Left colon (tissue), 2 donors: ENCODE measurements at places on chromosomes 11 and 22.

- no peak for DNase-seq
Measured at GRCh38 chr11:13378316-13378715, 84.7 kb downstream of the BTBD10 start.

- DNase-seq = no peak
Measured at GRCh38 chr11:29129844-29130243, 887.0 kb downstream of the KCNA4 start.

GRCh38 chr11:44596525-44597276 is 31.2 kb downstream of the CD82 start:
- no peak for DNase-seq

DNA sequence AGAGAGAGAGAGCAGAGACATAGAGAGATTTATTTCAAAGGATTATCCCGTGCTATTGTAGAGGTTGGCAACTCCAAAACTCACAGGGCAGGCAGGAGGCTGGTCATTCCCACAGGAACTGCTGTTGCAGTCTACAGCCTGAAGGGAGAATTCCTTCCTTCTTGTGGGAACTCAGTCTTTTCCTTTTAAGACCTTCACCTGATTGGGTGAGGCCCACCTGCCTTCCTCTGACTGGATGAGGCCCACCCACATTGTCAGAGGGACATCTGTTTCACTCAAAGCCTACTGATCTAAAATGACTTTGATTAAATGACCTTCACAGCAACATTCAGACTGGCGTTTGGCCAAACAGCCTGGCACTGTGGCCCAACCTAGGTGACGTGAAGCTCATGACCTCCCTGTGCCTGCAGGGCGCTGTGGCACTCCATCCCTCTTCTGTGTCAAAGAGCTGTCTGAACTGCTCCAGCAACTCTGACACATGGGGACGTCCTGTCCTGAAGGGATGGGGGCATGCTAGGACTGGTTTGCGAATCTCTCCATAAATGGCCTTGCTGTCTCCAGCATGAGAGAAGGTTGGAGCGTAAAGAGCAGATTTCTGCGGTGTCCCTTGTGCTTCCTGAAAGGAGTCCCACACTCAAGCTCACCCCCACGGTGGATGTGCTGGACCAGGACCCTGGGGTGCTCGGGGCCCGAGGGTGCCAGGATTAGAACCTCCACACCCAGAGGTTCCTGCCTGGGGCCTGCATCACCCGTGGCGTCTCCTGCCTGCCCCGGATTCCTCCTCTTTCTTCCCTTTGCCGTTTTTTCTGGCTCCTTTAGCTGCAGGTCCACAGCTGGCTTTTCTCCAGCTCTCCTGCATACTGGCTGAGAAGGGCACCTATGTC is 20.7 kb downstream of the KRTAP5-5 start:
- no peak for DNase-seq

DNA sequence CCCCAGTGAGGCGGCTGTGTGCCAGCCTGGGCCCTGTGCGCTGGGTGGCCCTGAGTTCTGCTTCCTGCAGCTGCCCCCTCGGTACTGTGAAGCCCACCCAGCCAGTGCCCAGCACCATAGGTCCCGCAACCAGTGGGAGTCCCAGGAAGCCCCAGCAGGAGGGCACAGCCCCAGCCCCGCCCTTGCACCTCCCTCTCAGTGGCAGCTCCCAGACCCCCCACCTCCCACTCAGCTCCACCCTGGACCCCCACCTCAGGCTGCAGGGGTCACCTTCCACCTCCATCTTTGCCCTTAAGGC is 30.9 kb downstream of the MOB2 start:
- no peak for DNase-seq
